ENCODE measurements at places on chromosomes 2 and 18.

DNA sequence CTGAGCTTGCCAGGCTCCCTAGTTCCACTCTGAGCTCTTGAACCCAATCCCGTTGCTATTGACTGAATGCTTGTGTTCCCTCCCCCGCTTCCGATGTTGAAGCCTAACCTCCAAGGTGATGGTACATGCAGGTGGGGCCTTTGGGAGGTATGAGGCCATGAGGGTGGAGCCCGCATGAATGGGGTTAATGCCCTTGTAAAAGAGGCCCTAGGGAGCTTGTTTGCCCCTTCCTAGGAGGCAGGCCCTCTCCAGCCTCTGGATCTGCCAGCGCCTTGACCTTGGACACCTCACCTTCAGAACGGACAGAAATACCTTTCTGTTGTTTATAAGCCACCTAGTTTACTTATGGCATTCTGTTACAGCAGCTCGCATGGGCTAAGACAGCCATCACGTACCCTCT lies 71.6 kb downstream of the TFCP2L1 start:
- DNase-seq: no peak

- DNase-seq: no peak
Measured at GRCh38 chr2:176413786-176414185, 144.5 kb downstream of the MTX2 start.

- no peak for DNase-seq
Measured at GRCh38 chr2:63785096-63785495, 56.6 kb upstream of the UGP2 start.

DNA sequence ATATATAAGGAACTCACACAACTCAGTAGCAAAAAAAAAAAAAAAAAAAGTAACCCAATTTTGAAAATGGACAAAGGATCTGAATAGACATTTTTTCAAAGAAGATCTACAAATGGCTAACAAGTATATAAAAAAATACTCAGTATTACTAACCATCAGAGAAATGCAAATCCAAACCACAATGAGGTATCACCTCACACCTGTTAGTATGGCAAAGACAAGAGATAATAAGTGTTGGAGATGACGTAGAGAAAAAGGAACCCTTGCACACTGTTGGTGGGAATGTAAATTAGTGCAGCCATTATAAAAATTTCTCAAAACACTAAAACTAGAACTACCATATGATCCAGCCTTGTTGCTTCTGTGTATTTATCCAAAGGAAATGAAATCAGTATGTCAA lies 5.8 kb upstream of the CNDP1 start:
- DNase-seq: no peak

DNA sequence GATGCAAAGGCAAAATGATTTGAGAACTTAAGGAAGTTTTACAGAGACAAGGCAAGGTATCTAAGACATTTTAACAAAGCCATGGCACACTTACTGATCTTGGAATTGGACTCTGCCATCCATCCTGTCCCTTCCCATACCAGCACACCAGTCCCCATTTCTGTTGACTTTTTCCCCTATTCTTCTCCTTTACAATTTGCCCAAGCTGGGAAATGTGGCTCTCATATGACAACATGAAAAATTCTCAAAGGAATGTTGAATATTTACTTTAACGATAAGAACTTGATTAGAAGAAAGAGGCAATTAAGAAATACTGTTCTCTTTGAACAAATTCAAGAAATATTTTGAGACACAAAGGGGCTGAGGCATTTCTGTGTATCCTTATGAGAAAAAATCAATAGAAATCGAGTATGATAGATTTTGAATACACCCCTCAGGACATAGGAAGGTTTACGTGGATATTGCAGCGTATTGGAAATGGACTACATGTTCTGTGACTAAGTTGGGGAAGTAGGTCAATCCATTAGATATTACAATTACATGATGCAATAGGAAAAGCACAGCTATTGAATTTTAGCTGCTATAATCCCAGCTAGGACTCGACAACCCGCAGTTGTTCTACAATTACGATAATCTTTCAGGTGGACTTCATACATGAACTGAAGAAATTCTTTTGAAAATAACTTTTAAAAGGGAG lies 201.6 kb downstream of the TRIB2 start:
- no peak for DNase-seq

- DNase-seq: no peak
Measured at GRCh38 chr2:36727550-36727949, 31.0 kb downstream of the VIT start.

Data from CD4-positive, alpha-beta T cell treated with Interleukin-17A for 1 hour (primary cell).